Muscle of leg (tissue), 16 donors: ENCODE measurements at places on chromosomes 12 and 14. TPM values are rescaled to one million over a fixed set of nuclear protein-coding genes. Genes with fewer than 3 reads are reported as not detected.

- H3K4me1 ChIP-seq, result peaks cover 4% of the 10 kb centered on the region
- no peak overlapping the region for H3K4me3 ChIP-seq
- H3K27ac ChIP-seq, result no peak overlapping the region
- no peak for DNase-seq
Observed at GRCh38 chr12:112309797-112310196, 72.4 kb downstream of the HECTD4 start.

The CLEC14A gene
- 21.3 TPM for total RNA-seq

DNA sequence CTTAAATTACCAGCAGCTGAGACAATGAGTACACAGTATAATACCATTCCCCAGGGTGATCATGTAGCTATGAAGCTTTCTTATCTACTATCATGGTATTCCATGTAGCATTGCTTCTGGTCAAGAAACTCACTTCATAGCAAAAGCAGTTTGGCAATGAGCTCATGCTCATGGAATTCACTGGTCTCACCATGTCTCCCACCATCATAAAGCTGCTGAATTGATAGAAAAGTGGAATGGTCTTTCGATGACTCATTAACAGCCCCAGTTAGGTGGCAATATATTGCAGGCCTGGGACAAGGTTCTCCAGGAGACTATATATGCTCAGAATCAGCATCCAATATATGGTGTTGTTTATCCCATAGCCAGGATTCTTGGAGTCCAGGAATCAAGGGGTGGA lies 553.7 kb downstream of the FOXG1 start:
- no peaks in the 10 kb centered on the region for H3K27me3 ChIP-seq
- H3K4me1 ChIP-seq, result no peaks in the 10 kb centered on the region
- H3K36me3 ChIP-seq, result no peaks in the 10 kb centered on the region
- H3K27ac ChIP-seq, result no peak overlapping the region

GRCh38 chr12:50734409-50735263 lies 29.3 kb upstream of the ATF1 start:
- H3K4me3 ChIP-seq, result no peak overlapping the region
- DNase-seq, result peak; percentile 60
- H3K36me3 ChIP-seq, result peaks cover 80% of the 10 kb centered on the region
- H3K27ac ChIP-seq, result no peak overlapping the region

The OR4N2 gene
- not detected for total RNA-seq

The C14orf119 gene
- 46.0 TPM for total RNA-seq

DNA sequence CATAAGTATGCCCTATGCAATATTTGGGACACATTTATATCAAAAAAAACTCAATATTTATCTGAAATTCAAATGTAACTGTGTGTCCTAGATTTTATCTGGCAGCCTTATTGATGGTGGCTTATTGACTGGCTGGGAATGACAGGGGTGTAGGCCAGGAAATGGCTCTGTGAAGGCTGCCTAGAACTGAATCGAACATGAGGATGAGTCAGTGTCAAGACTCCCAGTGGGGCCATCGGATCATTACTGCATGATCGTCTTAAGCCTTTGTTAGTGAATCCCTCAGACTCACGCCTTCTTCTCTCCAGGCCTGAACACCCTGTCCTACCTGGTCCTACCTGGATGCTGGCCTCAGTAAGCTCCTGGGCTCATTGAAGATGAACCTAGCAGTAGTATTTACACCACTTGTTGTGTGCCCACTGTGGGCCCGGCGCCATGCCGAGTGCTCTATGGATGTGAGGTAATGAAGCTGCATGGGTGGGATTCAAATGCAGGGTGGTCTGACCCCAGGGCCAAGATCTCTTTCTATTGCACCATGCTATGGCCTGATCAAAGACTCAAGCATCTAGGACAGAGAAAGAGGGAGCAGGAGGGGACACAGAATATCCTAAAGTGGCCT lies 21.0 kb upstream of the FAIM2 start:
- peak; percentile 62 for DNase-seq
- H3K4me3 ChIP-seq, result no peak overlapping the region
- no peaks in the 10 kb centered on the region for H3K36me3 ChIP-seq
- H3K27ac ChIP-seq, result no peak overlapping the region
- H3K4me1 ChIP-seq, result peaks cover 25% of the 10 kb centered on the region
- H3K27me3 ChIP-seq, result peaks cover 2% of the 10 kb centered on the region

DNA sequence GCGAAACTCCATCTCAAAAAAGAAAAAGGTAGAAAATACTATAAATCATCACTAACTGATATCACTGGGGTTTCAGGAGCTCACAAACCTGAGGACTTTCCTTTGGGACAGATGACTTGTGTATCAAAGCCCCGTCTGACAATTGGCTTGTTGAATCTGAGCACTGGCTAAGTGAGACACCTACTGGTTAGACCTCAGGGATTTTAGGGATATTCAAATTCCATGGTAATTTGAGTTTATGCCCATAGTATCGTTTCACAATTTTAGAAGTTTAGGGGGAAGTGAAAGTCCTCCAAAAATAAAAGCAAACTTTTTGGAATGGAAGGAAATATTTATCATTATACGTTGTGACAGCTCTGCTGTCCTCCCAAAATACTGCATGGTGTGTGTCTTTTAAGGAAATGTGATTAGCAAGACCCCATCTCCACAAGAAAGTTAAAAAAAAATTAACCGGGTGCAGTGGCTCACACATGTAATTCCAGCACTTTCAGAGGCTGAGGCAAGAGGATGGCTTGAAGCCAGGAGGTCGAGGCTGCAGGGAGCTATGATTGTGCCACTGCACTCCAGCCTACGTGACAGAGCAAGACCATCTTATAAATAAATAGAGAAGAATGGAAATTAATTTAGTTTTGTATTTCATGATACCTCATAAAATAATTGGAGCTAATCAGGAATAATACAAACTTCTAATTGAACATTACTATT lies 49.2 kb downstream of the FBXL14 start:
- H3K4me1 ChIP-seq, result no peaks in the 10 kb centered on the region
- H3K36me3 ChIP-seq, result no peaks in the 10 kb centered on the region
- DNase-seq, result peak; percentile 38
- H3K4me3 ChIP-seq, result no peak overlapping the region

- peaks cover 10% of the 10 kb centered on the region for H3K36me3 ChIP-seq
- H3K27ac ChIP-seq, result no peak overlapping the region
- no peak overlapping the region for H3K4me3 ChIP-seq
- DNase-seq, result no peak
- H3K4me1 ChIP-seq, result no peaks in the 10 kb centered on the region
Observed at GRCh38 chr12:56437430-56438176, 11.6 kb downstream of the TIMELESS start.

DNA sequence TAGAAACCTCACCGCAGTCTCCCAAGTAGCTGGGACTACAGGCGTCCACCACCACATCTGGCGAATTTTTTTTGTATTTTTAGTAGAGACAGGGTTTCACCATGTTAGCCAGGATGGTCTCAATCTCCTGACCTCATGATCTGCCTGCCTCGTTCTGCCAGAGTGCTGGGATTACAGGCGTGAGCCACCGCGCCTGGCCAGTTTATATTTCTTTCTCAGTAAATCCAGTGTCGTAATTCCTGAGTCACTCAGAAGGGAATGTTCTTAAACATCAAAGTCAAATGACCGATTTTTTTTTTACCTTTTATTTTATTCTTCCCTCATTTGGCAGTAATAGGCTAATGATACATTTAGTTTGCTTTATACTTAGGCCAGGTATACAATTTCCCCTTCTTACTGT lies 80.5 kb downstream of the FBXO33 start:
- H3K4me3 ChIP-seq, result no peak overlapping the region
- H3K27me3 ChIP-seq, result no peaks in the 10 kb centered on the region
- no peak overlapping the region for H3K27ac ChIP-seq
- no peak for DNase-seq

DNA sequence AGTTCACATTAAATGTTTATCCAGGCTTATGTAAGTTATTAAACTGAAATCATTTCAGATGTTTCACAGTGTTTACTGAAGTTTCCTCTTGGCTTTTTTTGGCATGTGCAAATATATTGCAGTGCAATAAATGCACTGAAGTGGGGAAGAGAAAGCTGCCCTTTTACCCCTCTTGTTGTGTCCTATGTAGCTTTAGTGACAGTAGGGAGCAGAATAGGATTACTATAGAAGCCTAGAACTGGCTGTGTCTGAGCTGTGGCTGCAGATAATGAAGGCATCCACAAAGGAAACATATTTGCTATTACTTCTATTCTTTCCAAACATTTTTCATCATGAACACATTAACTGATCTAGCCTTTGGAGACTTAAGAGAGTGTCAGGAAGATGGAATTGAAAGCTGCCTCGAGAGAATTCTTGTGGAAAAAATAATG lies 24.1 kb upstream of the CNTN1 start:
- H3K36me3 ChIP-seq, result no peaks in the 10 kb centered on the region
- no peak overlapping the region for H3K27ac ChIP-seq
- DNase-seq, result peak; percentile 79
- H3K4me1 ChIP-seq, result no peaks in the 10 kb centered on the region
- no peaks in the 10 kb centered on the region for H3K27me3 ChIP-seq

DNA sequence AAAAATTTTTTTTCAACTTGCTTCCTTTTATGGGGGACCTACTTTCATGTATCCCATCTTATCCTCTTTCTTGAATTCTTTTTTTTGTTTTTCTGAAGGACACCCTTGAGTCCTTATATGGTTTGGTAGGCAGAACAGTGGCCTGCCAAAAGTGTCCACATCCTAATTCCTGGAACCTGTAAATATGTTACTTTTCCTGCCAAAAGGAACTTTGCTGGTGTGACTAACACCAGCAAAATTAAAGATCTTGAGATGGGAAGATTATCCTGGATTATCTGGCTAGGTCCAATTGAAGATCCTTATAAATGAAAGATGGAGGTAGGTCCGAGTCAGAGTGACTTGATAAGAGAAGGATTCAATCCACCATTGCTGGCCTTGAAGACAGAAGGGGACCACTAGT lies 5.3 kb downstream of the NUBPL start:
- H3K36me3 ChIP-seq, result peaks cover 6% of the 10 kb centered on the region
- no peaks in the 10 kb centered on the region for H3K4me1 ChIP-seq
- H3K4me3 ChIP-seq, result no peak overlapping the region
- no peaks in the 10 kb centered on the region for H3K27me3 ChIP-seq

DNA sequence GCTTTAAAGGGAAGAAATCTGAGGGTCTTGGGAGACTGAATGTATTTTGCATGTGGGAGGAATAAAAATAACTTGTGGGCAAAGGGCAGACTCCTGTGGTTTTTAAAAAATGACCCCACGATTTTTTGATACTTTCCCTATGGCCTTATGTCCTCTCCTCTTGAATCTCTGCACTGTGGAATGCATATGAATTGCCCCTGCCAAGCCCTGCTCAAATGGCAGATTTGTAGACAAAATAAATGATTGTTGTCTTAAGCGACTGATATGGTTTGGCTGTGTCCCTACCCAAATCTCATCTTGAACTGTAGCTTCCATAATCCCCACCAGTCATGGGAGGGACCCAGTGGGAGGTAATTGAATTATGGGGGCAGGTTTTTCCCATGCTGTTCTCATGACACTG lies 223.8 kb downstream of the DACT1 start:
- DNase-seq, result no peak
- H3K4me3 ChIP-seq, result no peak overlapping the region
- H3K36me3 ChIP-seq, result no peaks in the 10 kb centered on the region

DNA sequence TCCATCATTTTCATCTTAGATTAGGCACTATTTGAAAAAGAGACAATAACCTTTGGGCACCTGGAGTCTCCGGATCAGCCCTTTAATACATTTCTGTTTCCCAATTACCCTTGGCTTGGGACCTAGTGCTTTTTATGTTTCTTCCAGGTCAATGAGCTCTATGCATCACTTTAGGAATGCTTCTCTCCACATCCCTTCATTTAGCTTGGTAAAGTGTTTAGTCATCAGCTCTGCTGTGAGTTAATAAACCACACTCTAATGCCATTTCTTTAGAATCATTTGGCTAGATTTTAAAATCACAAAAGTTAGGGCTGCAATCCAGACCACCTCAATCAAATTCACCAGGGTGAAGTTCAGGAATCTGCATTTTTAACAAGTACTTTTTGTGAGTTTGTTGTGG lies 41.7 kb downstream of the RASSF9 start:
- no peaks in the 10 kb centered on the region for H3K27me3 ChIP-seq
- H3K4me3 ChIP-seq, result no peak overlapping the region
- no peak for DNase-seq
- H3K4me1 ChIP-seq, result no peaks in the 10 kb centered on the region

DNA sequence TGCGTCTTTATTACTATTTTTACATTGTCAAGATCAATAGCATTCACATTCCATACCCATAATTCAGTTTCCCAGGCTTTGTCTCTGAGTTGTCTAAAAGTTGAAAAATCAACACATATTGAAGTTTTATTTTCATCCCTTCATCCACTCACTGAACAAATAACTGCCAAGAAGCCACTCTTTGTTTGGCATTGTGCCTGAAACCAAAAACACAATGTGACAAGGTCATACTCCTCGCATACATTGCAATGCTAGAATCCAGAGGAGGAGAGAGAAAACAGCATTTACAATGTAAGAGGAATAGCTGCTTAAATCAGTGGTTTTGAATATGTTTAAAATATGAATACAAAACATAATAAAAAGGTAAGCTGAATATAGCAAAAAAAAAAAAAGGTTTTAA lies 71.8 kb downstream of the CCDC60 start:
- H3K4me1 ChIP-seq, result no peaks in the 10 kb centered on the region
- H3K36me3 ChIP-seq, result no peaks in the 10 kb centered on the region
- no peak overlapping the region for H3K4me3 ChIP-seq

The SGPP1 gene
- total RNA-seq, result 8.8 TPM

DNA sequence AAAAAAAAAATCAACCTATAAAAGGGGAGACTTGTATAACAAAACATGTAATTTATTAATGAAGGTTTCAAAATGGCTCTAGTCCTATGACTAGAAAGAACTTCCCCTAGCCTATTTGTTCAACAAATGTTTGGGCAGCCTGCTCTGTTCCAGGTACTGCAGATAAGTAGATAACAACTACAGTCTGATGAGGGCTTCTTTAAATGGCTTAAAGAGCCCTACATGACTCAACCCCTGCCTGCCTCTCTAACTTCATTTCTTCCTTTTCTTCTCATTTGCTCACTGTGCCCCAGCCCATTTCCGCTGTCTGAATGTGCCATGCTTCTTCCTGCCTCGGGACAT lies 21.5 kb downstream of the ALDH6A1 start:
- H3K27ac ChIP-seq, result no peak overlapping the region
- DNase-seq, result no peak
- H3K27me3 ChIP-seq, result no peaks in the 10 kb centered on the region
- peaks cover 44% of the 10 kb centered on the region for H3K36me3 ChIP-seq

The PTPRO gene
- total RNA-seq, result 1.3 TPM

The FERMT2 gene
- total RNA-seq, result 100 TPM

The CRIP1 gene
- total RNA-seq, result 39.3 TPM

GRCh38 chr12:103634732-103635131 lies 47.7 kb downstream of the STAB2 start:
- no peak overlapping the region for H3K4me3 ChIP-seq
- no peaks in the 10 kb centered on the region for H3K27me3 ChIP-seq
- no peak for DNase-seq
- no peaks in the 10 kb centered on the region for H3K4me1 ChIP-seq

The CD163 gene
- total RNA-seq, result 6.9 TPM
